ENCODE measurements at places on chromosomes 13 and 19.

DNA sequence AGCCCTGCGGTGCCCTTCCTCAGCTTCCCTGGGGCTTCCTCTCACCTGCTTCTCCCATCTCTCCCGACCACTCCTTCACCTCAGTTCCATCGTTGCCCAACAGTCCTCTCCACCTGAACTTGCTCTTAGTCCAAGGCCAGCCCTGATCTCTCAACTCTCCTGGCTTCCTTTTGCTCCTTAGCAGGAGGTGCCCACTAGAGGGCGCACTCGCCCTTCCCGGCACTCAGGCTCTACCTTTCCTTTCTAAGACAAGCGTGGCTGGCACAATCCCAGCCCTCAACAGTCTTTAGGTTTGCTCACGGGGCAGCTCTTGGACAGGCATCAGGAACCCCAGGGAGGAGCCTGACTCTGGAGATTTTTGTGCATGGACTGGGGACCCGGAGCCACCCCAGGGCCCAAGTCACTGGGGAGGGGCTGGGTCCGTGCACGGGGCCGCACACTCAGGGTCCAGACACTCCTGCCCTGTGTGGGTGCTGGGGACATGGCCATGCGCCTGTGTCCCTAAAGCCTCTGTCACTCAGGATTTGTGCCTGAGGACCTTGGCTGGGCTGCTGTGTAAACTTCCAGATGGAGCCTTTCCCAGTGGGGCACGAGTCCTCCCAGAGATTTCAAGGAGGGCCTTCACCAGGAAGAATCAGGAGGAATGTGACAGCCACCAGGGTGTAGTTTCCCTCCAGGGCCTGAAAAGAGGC lies 12.1 kb upstream of the CEACAM8 start:
- DNase-seq: peak; percentile 13

DNA sequence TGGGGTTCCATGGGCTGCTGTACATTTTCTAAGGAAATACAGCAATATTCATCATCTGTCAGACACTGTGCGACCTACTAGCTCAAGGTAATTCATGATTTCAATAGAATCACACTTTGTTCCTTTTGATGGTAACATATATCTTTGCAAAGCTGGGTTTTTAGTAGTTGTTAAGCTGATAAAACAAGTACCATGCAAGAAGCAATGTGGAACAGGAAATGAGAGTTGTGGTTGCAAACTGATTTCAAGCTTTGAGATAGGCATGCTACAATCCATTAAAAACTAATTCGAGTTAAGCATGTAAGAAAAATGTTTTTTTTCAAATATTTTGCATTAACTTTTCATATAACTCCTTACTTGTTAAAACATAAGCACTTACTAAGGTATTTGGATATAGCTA lies 6.8 kb upstream of the MBNL2 start:
- DNase-seq: no peak

DNA sequence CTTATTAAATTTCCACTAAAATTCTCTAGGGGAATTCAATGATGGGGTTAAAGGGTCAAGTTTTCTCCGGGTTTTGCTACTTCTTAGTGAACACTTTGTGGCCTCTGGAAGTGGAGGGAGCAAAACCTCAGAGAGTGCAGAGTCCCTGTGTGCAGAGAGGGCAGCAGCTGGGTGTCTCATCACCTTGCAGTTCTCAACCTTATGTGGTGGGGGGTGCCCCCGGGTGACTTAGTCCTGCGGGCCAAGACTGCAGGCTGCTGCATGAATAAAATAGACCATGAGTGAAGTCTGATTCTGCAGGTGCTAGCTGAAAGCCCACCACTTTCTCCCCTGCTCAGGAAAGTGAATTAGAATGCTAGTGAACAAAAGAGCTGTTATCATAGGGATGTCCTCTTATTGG lies 191.6 kb downstream of the DLEU7 start:
- no peak for DNase-seq

DNA sequence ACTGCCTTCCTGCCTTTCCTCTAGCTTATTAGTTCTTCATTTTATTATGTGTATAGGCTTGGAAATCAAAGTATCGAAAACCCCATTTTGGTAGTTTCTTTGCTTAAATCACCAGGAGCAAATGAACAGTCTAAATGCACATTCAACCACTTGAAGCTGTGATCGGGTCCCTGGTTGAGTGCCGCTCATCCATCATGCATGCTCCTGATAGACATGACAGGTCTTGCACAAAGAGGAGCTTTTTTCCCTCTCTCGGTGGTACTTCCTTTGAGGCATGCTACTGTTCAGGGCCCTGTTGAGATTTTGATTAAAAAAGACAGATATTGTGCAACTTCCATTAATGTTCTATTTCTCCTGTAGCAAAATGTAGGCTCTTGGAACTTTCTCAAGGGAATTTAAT lies 185.8 kb downstream of the OLFM4 start:
- no peak for DNase-seq

- DNase-seq: peak; percentile 49
Observed at GRCh38 chr19:1445185-1445931, 4.6 kb upstream of the APC2 start.

DNA sequence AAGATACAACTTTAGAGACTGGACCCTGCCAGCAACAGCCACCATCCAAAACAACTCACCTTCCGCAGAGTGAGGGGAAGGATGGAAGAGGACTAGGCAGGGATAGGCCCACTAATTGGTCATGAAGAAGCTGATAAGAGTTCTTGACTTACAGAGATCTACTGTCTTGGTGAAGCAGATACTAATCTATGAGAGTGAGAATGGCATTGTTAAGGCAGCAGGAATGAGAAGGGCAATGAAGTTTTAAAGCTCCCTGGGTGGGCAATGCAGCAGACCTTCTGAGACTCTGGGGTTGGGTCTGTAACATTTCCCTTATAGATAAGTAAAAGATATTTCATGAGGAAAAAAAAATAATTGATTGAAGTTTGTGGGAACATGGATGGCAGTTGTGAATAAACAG lies 63.7 kb downstream of the KLF12 start:
- no peak for DNase-seq

DNA sequence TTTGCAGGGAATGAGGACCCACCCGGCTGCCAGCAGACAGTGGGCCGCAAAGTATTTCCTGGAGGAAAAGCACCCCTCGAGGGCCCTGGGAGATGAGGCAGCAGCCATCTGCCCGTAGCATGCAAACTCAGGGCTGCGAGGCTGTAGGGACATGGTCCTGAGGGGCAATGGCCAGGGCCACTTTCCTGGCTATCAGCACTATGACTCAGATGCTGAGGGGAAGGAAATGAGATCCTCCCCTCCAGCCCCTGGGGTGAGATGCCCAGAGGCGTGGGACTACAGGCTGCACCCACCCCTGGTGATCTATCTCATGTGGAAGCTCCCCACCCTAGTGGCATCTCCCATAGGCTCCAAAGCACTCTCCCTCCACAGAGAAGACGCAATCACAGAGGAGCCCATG lies 80.1 kb downstream of the SLC7A1 start:
- no peak for DNase-seq

GRCh38 chr13:44303681-44304432 lies 69.8 kb upstream of the SERP2 start:
- no peak for DNase-seq

DNA sequence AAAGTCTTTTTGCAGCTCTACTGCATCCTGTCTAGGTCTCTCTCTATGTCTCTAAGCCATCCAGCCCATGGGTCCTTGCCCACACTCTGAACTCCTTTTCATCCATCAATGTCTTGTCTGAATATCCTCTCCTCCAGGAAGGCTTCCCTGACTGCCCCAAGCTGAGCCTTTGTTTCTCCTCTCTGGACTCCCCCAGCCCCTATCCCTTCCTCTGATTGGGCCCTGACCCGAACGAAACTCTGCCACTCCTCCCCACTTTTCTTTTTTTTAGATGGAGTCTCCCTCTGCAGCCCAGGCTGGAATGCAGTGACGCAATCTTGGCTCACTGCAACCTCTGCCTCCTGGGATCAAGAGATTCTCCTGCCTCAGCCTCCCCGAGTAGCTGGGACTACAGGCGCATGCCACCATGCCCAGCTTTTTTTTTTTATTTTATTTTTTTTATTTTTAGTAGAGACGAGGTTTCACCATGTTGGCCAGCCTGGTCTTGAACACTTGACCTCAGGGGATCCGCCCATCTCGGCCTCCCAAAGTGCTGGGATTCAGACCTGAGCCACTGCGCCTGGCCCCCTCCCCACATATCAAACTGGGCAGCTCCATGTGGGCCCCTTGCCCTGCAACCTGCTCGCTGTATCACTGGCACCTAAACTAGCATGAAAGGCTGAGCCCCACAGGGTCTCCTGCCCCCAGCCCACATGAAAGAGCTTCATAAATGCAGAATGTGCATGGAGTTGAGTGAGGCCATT lies 870 bp upstream of the UNC13A start:
- DNase-seq: no peak

DNA sequence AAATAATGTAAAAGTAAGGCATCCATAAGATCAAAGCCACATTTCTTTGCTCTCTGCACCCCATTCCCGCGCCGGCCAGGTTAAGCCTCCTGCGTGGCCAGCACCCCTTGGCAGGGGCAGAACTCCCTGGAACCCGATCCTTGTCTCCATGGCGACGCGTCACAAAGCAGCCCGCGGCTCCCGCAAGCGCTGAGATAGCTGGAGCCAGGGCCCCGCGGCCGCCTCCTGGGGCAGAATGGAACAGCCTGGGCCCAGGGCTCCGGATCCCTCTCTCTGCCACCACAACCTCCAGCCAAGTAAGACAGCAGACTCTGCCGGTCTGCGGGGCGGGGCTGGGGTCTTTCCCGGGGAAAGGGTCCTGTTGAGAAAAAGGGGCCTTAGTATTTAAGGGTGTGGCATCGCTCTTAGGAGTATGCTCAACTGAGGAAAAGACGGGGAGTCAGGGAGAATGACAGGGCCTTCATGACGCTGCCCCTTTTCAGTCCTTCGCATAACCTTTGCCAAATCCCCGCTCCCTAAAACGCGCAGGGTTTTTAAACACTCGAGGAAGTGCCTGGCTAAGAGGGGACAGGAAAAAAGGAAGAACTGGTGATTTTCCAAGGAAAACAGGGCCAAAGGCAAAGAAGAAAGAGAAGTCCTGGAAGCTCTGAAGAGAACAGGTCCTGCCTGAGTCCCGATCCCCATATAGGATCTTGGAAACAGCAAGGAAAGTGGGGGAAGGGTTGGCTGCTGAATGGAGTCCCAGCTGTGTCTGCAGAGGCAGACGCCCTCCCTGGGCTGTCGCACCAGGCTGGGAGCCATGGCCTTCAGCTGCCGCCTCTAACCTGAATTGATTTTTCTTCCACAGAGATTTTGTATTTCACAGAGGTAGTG lies at the start of gene TEX26:
Gene TEX26 (plus strand): TSS at position 176 of the 873 bp plus-strand sequence. CDS start 60 bp downstream, at position 236.
- DNase-seq: peak; percentile 10

- DNase-seq: no peak
Observed at GRCh38 chr19:14342809-14343208, 38.4 kb upstream of the ADGRE5 start.

DNA sequence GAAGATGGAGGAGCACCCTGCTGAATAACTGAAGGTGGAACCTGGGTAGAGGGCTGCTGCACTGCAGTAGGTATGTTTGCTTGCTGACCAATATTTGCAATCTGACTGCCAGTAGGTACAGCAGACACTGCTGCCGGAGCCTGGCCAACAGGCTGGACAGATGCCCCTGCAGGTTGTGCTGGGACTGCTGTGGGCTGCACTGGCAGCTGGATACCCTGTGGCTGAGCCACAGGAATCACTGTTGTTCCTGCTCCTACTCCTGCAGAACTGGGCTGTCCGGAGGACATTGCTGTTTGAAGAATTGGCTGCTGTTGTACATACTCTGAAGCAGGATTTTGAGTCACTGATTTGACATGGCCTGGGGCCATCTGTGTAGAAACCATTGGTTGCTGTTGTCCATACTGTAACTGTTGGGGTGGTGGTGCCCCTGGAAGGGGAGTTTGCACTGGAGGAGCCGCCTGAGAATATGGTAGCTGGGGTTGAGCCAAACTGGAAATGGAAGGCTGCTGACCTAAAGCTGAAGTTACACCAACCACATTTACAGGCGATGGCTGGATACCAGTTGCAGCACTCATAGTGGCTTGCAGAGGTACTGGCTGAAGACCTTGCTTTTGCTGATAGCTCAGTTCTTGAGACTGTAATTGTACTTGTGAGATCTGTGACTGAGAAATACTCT lies 2.2 kb downstream of the TSC22D1 start:
- DNase-seq: peak; percentile 53

DNA sequence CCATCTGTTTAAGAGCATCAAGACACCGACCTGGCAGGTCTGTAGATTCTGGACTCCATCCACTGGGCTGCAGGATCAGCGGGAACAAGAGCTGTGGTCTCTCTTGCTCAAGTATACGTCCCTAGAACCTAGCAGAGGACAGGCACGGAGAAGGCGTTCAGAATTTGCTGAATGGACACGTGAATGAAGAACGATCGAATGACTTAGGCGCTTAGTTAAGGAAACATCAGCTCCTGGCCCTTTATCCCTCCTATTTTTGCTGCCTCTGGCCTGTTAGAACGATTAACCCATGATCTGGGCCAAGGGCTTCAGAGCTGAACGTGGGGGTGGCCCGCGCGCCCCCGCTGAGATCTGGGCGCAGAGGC lies 953 bp downstream of the DZIP1 start:
- DNase-seq: peak; percentile 31

DNA sequence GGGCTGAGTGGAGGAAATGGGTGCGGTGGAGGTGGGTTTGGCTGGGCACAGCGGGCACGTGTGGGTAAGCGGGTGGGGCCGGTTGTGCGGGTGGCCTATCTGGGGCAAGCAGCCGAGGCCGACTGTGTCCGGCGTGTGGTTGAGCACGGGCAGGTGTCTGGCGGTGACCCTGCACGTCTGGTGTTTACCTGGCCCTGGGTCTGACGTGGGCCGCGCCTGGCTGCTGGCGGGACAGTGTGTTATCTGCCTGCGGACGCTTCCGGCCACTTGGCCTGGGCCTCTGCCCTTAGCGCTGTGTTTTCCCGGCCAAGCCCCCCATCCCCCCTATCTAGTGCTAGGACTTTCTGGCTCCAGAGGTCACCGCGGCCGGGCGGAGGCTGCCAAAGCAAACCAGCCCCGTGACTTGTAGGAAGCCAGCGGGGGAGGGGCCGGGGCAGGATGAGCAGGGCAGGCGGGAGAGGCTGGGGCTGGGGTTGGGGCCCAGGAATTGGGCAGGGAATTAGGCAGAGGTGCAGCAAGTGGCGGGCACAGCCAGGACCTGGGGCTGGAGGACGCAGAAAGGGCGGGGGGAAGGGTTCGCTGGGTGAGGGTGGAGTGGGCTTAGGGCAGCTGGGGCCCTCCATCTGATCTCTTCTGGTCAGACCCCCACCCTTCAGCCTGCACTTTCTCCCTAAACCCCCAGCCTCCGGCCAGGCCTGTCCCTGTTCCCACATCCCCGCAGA lies 534 bp upstream of the HPN start:
- no peak for DNase-seq

Measured in fibroblast of skin of abdomen (primary cell).